Inflammatory macrophage treated with lipopolysaccharide for 1 hour (primary cell): ENCODE measurements at places on chromosomes 2 and 18.
A peak's percentile ranks its signal among the peaks of the same experiment; 100 is the strongest.

DNA sequence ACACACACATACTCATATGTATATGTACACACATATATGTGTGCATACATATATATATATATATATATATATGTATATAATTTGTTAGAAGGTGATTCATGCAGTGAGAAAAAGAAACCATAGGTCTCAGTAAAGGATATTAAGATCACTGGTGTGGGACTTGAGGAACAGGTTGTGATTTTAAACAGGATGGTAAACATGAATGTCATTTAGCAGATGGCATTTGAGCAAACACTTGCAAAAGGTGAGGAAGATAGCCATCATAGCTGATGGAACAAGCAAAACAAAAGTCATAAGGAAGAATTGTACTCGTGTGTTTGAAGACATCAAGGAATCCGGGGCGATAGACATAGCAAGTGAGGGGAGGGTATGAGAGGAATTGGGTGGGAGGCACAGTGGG is 784.5 kb downstream of the TSN start:
- no peak for DNase-seq

GRCh38 chr18:53152476-53152875 is 812.5 kb downstream of the DCC start:
- DNase-seq, result no peak

DNA sequence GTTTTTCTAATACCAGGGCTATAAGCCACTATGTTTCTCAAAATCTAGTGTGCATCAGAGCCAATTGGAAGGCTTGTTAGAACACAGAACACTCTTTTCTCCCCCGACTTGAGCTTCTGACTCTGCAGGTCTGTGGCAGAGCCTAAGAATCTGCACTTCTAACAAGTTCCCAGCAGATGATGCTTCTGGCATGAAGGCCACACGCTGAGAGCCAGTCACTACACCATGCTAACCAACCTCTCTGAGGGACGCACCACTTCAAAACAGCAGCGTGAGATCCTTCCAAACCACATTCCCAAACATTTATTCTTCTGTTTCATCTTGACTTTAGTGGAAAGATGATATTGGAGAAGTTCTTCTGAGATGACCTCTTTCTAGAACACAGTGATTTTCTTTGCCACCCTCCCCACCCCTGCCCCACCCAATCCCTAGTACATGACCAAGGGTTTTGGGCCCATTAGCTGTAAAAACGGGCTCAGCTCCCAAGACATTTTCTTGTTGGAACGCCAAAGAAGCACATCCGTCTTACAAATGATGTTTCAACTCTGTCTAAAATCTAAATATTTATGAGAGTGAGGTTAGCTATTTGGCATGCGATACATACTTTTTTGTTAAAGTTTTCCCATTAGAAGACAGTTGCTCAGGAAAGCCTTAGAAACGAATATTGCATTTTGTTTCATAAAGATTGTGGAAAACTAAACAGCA is 391.9 kb downstream of the TMEM182 start:
- DNase-seq, result no peak

- peak; percentile 93 for DNase-seq
These were observed 61.4 kb upstream of the RTN4 start for GRCh38 chr2:55111570-55112228.

DNA sequence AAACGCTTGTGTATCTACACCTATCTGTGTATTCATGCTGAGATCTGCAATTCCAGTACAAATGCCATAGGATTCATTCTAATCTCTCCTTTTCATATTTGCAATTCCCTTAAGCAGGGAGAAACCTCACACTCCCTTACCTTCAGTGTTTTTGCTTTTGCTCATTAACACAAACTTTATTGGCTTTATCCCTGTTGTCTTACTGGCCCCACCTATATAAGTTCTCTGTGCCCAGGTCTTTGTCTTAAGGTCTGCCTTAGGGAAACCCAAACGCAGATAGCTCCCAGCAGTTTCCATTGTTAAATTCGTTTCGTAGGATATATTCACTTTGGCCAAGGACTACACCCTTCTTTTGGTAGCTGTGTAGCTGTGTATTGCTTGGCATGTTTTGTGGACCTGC is 4.0 kb upstream of the SNORC start:
- no peak for DNase-seq

DNA sequence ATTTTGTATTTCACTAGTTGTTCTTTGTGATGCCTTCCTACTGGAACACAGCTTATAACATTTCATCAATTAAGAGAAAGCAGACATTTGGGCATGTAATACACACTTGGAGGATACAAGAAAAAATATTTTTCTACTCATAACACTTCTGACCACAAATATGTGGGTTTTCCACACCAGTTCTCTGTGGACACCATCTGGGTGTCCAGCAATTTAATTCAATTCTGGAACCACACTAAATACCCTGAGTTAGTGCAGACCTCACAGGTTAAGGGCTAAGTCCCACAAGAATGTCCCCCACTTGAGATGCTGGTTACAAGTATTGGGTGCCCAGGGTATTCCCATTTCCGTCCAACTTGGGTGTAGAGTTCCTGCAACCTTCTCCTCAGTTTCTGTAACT is 91.1 kb upstream of the SKOR2 start:
- DNase-seq, result no peak

DNA sequence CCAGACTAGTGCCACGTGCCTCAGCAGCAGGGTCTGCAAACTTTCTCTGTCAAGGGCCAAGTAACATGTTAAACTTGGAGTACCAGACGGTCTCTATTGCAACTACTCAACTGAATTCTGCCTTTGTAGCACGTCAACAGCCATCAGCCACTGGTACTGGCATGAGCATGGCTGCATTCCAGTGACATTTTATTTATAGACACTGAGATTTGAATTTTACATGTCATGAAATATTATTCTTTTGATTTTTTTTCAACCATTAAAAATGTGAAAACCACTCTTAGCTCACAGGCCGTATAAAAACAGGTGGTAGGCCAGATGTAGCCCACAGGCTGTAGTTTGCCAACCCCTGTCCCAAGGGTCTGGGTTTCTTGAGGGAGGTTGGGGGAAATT is 199.7 kb downstream of the TPGS2 start:
- DNase-seq, result no peak

DNA sequence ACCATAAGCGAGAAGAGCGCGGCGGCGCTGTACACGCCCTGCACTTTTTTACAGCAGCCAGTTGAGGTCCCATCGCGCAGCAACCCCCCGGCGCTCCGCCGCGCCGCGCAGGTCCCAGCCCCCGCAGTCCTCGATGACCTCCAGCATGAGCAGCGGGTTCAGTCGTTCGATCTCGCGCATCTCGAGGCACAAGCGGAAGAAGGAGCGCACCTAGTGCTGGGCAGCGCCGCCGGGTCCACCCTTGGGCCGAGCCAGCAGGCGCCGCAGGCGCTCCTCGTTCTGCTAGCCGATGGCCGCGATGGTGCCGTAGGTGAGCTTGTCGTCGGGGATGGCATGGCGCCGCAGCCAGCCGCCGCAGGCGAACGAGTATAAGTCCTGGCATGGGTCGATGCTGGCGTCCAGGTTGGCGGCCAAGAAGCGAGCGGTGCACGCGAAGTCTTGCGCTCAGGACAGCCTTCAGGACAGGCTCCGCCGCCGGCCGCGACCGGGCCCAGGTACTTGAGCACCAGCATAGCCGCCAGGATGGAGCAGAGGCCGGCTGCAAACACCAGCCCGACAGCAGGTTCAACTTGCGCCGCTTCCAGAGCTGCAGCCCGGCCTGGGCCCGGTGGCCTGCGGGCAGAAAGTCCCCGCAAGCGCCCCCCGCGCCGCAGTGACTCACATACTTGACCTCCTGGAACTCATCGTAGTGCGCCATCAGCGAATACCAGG is 8.3 kb downstream of the ALPP start:
- no peak for DNase-seq

GRCh38 chr2:168687314-168687713 is 115.1 kb upstream of the NOSTRIN start:
- peak; percentile 21 for DNase-seq

GRCh38 chr18:74290794-74291471 is 830 bp downstream of the CYB5A start:
- DNase-seq, result no peak

DNA sequence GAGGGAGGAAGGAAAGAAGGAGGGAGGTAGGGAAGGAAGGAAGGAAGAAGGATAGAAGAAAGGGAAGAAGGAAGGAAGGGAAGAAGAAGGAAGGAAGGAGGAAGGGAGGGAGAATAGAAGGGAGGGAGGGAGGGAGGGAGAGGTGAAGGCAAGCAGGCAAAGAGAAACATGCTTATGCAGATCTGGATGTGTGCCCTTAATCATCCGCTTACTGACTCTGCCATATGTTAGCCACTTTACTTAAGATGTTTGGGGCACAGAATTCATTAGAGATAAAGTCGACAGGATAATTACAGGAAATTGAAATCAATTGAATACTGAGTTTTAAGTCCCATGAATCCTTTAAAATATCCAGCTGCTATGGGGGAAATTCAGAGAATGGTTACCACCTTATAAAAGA is 334.2 kb downstream of the GRB14 start:
- no peak for DNase-seq

- no peak for DNase-seq
These were observed 296.9 kb upstream of the HS6ST1 start for GRCh38 chr2:128615571-128615970.

DNA sequence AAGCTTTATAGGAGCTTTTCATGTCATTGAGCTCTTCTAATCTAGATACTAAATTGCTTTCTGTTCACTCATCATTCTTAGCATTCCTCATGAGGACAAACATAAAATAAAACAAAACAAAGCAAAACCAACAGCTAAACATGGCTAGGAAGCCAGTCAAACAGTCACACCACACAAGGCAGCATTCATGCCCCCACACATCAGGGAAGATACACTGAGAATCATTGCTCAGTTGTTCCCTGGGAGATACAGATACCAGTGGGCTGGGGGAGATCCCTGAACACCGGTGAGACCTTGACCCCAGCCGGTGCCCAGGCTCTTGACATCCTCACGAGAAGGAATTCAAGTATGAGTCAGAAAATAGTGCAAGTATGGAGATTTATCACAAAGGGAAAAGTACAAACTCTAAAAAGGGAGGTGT is 177.9 kb upstream of the ARL4C start:
- DNase-seq, result no peak

DNA sequence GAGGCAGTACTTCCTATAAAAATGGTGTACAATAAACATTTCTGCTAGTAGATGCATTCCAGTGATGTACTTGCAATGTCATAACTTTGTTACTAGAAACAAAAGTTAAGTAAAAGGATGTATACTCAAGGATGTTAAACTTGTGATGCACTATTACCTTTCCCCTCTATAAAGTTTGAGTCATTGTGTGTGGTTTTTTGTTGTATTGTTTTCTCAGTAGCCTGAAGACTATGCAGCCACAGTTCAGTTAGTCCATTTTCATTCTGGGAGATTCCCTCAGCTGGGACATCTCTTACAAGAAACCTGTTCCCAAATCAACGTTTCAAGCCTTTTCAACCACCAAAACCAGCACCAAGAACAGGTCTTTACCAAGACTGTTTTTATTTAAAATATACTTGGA is 5.6 kb downstream of the ATP5MC3 start:
- no peak for DNase-seq

- no peak for DNase-seq
These were observed 33.4 kb downstream of the EMX1 start for GRCh38 chr2:72950558-72951255.

GRCh38 chr2:101473911-101474701 is 806 bp downstream of the RFX8 start:
- peak; percentile 19 for DNase-seq

DNA sequence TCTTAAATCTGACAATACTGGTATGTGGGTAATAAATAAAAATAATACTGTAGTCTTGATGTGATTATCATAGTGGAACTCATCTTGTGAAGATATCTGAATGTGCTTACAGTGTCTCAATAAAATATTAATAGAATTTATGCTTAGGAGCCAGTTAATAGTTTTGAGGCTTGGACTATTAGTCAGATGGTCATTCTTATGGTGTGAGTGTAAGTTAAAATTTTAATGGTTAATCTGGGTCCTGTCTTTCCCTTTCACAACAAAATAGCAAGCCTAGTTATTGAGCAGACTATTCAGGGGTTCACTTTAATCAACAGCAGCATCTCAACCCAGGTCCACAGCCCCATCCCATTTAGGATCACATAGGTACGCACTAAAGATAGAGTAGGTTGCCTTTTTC is 138.9 kb downstream of the HAUS1 start:
- no peak for DNase-seq

DNA sequence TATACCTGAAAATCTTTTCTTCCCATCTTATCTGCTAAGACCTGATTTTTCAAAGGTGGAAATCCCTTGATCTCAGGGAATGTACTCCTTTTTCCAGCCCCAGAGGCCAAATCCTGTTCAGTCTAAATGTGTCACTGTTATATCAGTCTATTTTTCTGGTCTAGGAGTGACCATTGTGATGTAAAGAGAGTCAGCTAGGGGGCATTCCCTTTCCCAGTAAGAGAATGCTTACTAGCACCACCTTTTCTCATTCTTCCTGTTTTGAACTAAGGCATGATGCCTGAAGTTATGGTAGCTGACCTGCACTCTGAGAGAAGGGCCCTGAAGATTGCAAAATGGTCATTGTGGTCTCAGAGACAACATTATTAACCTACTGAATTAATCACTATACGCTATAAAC is 124.1 kb upstream of the XIRP2 start:
- no peak for DNase-seq

DNA sequence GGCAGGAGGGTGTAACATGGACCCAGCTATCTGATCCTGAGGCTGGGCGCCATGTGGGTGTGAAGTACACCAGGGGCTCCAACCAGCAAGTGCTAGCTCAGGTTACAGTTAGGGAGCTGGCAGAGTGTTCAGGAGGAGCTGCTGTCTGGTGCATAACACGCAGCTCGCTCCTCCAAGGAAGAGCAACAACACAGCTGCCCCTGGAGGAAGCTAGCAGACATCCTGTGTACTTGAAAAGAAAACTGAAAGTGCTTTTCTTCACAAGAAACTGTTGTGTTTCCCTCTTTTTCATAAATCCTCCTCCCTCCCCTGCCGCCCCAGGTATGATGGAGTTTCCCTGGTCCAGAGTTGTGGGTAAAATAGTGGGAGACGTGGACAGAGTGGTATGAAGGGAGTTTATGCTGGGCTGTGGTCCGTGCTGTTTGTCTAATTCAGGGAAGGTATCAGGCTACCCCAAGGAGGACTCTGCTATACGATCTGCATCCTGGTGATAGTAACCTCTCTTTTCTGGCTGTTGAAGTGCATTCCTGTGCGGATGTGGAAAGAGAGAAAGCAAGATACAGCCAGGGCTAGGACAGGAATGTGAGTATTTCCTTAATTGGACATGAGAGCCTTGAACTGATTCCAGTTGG is 6.1 kb upstream of the LBH start:
- peak; percentile 26 for DNase-seq

DNA sequence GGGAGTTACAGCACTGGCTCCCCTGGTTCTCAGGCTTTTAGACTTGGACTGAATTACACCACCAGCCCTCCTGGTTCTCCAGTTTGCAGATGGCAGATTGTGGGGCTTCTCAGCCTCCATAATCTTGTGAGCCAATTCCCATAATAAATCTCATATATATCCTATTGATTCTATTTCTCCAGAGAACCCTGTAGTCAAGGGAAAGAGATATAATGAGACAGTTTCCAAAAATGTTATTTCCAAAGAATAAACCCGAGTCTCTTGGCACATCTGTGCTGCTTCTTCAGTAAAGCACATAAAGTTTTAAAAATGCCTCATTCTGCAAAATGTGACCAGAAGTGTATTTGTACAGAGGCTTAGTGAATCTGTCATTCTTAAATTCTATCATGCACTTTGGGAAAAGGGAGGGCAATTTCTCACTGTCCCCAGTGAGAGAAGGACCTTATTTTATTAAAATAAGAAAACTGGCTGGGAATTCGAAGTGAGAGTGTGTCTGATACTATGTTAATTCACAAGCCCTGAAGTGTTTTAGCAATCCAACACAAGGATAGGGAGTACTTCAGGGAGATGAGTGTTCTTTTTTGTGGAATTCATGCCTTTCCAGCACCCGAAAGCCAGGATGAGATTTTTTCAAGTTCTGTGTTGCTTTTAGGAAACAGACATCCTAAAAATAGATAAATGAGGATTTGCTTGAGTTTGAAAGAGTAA is 282.4 kb upstream of the CHAC2 start:
- DNase-seq, result no peak
